HFFc6 (cell line): ENCODE measurements at places on chromosomes 2 and 18.

DNA sequence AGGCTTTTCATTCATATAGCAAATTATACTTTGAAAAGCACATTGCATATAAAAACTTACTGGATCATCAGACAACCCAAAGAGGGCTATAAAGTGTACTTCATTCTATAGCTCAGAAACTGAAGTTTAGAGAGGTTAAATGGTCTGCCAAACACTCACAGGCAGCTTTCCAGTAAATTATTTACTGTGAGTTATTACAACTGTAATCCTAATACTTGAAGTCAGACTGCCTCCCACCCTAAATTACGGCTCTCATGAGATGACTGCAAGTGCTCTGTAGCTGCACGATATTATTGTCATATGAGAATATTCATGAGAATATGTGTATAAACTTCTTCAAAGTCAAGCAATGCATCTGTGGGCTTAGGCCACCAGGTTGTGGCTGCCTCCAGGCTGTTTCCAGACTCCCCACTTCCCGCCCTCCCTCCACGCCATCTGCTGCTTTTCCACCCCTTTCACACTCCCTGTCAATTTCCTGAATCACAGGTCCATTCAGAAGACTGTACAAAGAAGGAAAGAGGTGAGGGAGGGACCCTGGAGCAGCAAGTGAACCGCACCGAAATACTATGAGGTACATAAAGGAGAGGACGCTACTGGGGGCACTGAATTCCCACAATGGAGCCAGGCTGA lies 111.1 kb upstream of the SPOPL start:
- DNase-seq: no peak

GRCh38 chr18:5909125-5909524 lies 13.8 kb upstream of the TMEM200C start:
- DNase-seq: no peak

GRCh38 chr2:186485576-186485870 lies 537 bp upstream of the ZC3H15 start:
- no peak for DNase-seq

- no peak for DNase-seq
Observed at GRCh38 chr2:120605231-120605935, 130.3 kb upstream of the GLI2 start.

GRCh38 chr2:190382851-190383250 lies 25.3 kb upstream of the MFSD6 start:
- DNase-seq: peak; percentile 36
